ENCODE measurements at places on chromosomes 4 and X.

GRCh38 chr4:10124167-10124930, 7.8 kb upstream of the WDR1 start:
- DNase-seq, result no peak

GRCh38 chrX:30971774-30972603, 82.9 kb upstream of the TAB3 start:
- no peak for DNase-seq

DNA sequence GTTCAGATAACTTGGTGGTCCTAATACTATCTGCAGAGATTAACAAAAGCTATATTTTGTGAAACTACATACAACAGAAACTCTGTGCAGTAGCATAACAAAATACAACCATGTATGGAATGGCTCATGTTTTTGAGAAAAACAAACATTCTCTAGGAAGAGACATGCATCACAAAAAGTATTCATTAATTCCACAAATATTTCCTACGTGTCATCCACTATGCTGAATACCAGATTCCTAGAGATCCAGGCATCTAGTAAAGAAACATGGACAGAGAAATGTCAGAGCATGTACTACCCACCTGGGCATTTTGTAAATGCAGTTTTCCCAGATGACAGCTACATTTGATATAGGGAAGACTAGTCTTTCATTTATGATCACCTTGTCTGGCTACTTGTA, 248.1 kb downstream of the OPHN1 start:
- DNase-seq, result no peak

- no peak for DNase-seq
These were observed 185.2 kb upstream of the RPS6KA3 start for GRCh38 chrX:20451929-20452328.

GRCh38 chr4:71290074-71290473, 48.7 kb upstream of the SLC4A4 start:
- no peak for DNase-seq

DNA sequence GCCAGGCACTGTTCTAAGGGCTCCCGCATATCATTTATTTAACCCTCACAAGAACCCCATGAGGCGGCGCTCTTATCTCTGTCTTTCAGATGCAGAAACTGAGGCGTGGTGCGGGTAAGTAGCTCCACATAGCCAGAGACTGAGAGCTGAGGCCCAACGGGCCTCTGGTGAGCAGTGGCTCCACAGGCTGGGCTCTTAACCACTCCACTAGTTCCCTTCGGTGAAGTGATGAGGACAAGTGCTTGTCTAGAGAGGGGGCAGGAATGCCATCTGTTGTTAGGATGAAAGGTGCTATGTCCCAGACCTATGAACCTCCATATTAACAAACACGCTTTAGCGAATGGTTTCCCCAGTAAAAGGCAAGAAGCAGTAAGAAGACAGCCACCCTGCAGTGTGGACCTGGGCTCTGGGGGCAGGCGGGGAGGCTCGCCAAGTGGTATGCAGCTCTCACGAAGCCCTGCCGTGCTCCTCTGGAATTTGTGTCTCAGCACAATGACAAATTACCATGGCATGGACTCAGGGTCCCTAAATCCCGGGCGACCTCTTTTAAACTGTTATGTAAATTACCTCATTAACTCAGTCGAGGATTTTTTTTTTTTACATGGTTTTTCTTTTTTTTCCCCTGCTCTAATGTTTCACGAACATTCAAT, 20.9 kb upstream of the S100G start:
- no peak for DNase-seq

DNA sequence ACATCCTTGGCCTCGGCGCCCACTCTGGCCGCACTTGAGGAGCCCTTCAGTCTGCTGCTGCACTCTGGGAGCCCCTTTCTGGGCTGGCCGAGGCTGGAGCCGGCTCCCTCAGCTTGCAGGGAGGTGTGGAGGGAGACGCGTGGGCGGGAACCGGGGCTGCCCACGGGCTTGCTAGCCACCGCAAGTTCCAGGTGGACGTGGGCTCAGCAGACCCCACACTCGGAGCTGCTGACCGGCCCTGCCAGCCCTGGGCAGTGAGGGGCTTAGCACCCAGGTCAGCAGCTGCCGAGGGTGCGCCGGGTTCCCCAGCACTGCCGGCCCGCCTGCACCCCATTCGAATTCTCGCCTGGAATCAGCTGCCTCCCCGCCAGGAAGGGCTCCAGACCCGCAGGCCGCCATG, 1892.3 kb upstream of the PCDH7 start:
- no peak for DNase-seq

GRCh38 chr4:156663663-156664062, 307.9 kb downstream of the PDGFC start:
- no peak for DNase-seq

DNA sequence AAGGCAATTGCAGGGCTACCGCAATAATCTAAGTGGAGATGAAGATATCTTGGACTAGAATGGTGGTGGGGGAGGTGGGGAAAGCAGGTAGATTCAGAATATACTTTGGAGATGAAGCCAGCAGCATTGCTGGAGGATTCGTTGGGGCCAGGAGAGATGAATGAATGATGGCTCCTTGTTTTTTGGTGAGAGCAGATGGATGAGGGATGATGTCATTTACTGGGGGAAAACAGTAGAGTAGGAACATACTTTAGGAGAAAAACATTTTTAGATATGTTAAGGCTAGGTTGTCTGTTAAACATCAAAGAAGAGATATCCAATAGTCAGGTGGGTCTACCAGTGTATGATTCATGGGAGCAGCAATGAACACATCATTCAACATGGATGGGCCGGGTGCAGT, 5.8 kb downstream of the CCDC110 start:
- DNase-seq, result no peak

- DNase-seq, result no peak
These were observed 114.4 kb downstream of the SH3RF1 start for GRCh38 chr4:169156392-169156791.

GRCh38 chrX:13533726-13534125, 35.7 kb upstream of the EGFL6 start:
- DNase-seq, result no peak

All from stimulated activated CD4-positive, alpha-beta T cell treated with anti-CD3 and anti-CD28 coated beads, Interleukin-12 subunit alpha, Interleukin-12 subunit beta, amount 100 ng/mL, for 4 hours (primary cell).